Fibroblast of skin of back (primary cell): ENCODE measurements at places on chromosomes 6 and 20.

DNA sequence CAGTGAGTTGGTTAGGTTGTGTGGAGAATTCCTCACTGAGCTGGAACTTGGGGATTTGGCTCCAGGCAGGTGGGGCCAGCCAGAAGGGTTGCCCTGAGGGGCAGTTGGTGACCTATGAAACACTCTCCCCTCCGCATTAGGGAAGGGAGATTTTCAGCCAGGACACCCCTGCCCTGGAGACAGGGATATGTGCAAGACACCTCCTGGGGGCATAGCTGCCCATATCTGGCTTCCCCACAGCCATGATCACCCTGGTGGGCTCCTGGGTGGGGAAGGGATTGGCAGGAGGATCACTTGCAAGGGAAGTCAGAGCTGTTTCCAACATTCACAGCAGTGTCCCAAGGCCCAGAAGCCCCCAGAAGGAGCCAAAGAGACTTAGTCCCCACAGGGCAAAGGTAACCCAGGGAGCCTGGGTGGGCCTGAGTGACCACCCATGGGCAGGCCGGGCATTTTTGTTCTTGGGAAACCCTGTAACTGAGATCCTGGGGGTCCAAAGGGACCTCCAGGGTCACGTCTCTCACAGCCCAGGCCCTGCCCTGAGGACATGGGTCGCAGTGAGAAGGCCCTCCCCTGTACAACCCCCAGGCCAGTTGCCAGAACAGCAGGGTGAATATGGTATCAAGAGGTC lies 145.8 kb downstream of the MRPL14 start:
- no peak for DNase-seq

GRCh38 chr6:25458485-25458884 lies 179.3 kb downstream of the CARMIL1 start:
- peak; percentile 67 for DNase-seq

- DNase-seq = no peak
These were observed 35.7 kb upstream of the MLN start for GRCh38 chr6:33839399-33840047.

- no peak for DNase-seq
These were observed 58.8 kb upstream of the MAP3K7 start for GRCh38 chr6:90645634-90646033.

GRCh38 chr6:148866657-148867268 lies 119.9 kb downstream of the UST start:
- no peak for DNase-seq

DNA sequence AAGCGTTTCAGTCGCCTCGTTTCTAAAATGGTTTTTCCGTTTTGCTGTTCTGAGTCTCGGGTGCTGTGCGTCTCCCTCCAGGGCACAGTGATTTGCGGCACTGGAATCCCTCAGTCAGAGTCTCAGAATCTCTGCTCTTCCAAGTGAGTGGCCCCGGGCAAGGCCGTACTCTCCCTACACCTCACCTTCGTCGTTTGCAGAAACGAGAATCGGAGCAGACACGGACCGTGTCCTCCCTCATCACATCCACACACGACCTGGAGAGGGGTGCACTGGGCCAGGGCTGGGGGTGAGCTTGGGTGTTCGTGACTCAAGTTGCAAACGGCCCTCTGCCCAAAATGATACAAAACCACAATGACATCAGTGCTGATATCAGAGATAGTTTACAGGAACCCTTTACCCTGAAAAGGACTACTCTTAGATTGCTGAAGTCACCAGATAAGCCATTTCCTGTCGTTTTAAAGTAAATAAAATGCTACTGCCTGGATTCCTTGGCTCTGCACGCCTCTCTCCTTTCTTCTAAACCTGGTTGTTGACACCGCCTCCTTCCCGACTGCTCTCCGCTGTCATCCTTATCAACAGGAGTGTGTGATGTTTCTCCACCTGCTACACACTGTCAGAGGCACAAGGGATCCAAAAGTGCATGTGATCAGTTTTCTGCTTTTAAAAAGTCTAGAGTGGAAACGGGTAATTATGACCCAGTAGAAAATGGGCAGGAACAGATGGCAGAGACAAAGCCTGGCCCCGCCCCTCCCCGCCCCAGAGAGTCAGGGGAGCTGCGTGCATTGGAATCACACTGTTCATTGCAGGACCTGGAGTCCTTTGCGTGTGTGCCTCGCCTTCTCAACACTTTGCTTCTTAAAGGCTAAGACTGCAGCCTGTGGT lies 38.4 kb downstream of the KIF25 start:
- DNase-seq = peak; percentile 34

DNA sequence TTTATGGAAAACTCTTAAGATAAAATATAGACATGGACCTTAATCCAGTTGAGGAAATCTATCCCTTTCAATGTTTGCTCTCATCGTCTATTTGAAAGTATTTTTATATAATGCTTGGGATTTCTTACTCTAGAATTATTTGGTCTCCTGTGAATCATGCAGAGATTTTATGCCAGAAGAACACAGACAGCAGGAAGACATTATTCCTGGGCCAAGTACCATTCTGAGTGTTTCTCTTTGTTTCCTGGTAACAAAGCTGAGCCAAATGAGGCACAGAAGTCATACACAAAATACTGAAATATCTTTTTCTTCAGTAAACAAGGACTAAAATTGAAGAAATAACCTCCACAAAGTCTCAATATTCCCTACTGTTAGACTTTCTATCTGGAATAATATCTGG lies 538.2 kb upstream of the EYS start:
- DNase-seq = no peak

DNA sequence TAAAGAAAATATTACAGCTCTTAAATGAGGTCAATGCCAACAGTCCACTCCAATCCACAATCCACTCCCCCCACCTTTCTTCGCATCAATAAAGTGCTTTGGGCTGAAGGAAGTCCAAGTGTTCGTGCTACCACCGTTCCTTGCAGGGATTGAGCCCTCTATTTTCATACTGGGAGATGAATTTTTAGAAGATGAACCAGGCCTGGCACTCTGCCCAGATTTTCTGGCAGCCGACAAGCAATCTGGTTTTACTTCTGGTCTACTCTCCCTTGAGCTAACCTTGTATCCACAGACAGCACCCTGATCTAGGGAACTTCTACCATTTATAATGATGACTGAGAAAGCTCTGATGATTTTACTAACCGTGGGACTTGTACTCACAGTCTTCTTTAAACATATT lies 72.3 kb downstream of the BTBD9 start:
- DNase-seq = peak; percentile 94

DNA sequence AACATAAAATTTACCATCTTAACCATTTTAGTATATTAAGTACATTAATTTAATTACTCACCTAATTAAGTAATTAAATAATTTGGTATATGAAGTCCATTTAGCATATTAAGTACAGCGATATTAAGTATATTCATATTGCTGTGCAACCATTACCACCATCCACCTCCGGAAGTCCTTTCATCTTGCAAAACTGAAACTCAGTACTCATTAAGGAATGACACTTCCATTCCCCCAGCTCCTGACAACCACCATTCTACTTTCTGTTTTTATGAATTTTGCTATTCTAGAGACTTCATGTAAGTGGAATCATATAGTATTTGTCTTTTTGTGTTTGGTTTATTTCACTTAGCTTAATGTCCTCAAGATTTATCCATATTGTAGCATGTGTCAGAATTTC lies 61.1 kb upstream of the GTSF1L start:
- DNase-seq = no peak

DNA sequence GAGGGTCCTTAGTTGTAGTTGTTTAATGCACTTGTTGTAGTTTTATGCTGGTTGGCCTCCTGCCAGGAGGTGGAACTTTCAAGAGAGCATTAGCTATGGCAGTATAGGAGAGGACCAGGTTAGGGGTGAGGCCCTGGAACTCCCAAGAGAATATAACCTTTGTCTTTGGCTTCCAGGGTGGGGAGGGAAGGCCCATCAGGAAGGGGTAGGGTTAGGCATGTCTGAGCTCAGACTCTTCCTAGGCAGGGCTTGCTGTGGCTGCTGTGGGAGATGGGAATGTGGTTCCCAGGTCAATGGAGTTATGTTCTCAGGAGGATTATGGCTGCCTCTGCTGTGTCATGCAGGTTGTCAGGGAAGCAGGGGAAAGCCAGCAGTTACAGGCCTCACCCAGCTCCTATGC lies 20.0 kb upstream of the GABRR1 start:
- no peak for DNase-seq

DNA sequence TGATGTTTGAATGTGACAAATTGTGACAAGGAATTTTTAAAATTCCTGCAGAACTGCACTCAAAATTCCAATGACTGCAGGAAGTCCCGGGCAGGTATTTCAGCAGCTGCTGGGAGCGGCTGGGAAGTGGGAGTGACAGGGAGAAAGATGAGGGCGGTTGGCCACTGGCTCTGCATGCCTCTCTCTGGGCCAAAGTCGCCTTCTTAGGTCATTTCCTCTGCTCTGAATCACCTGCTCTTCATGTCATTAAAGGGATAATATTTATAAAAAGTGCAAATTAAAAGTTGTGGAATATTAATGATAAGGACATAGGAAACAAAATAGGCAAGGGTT lies 43.9 kb downstream of the RAMACL start:
- no peak for DNase-seq

DNA sequence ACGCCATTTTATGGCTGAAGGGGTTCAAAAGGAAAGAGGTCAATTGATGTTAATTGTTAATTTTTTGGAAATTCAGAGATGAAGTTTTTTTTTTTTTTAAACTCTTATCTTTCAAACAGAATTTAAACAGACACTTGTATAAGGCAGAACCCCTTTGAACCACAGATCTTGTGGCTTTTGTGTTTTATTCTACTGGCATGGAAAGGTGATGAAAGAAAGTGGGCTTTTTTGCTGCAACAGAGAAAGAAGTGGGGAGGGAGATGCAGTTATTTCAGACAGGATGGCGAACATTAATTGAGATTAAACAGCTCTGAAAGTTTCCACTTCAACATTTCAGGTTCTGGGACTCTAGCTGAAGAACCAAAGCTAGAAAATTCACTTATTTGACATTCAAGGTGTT lies 200.9 kb downstream of the GJA10 start:
- DNase-seq = no peak

DNA sequence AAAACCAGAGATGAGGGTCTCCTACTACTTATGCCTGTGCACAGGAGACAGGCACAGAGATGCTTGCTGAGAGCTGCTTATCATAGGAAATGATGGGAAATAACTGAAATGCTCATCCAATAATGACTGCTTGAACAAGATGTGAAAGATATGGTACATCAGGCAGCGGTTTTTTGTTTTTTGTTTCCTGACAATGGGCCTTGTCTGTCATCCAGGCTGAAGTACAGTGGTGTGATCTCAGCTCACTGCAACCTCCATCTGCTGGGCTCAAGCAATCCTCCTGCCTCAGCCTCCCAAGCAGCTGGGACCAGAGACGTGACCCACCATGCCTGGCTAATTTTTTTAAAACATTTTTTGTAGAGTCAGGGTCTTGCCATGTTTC lies 1.2 kb upstream of the RIPOR3 start:
- no peak for DNase-seq
